ENCODE measurements at places on chromosomes 11 and 22.

DNA sequence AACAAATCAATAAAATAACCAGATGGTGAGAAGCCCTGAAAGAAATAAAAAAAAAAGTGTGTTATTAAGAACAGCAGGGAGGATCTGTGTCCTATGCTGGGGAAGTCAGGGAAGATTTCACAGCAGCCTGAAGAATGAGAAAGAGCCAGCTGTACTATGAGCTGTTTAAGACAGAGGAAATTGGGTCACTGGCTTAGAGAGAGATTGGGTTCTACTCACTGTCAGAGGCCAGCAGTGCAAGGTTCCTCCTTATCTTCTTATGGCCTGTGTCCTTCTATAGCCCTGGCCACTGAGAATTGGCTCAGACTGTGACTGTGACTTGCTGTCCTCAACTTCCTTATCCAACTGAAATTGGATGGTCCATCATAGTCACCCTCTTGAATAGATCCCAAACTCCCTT is 54.8 kb upstream of the FDX1 start:
- DNase-seq = no peak

DNA sequence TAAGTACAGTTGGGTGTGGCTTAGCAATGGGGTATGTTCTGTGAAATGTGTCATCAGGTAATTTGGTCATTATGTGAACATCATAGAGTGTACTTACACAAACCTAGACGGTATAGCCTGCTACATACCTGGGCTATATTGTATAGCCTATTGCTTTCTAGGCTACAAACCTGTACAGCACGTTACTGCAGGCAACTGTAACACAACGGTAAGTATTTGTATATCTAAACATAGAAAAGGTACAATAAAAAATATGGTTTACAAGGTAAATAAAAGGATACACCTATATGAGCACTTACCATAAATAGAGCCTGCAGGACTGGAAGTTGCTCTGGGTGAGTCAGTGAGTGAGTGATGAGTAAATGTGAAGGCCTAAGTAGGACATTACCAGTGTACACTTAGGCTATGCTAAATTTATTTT is 73.1 kb upstream of the GDPD4 start:
- DNase-seq = peak; percentile 57

DNA sequence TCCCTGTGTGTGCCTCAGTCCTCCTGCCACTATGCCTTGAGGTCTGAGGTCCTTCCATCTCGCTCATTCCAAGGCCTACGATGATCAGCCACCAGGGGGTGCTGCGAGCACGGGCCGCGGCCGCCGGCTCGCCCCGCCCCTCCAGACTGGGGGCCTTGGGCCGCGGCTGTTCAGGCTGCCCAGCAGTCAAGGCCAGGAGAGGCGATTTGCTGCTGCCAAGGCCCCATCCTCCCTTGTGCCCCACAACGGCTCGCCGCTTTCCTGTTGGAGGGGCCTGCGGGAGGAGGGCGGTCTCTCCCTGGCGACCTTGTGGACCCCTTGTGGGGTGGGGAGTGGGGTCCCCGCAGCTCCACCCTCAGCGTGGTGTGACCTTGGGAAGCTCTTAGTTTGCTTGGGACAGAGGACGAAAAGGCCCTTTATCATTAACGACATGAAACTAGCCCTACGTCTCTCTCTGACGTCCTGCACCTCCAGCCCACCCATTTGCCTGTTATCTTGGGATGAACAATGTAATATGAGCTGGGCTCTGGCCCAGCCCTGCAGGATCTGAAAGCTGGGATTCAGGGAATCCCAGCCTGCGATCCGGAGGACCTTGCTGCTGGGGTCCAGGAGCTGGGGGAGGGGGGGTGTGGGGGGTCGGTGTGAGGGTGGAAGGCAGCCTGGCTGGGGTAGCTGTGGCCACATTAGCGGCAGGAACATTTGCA is 5.3 kb upstream of the GALR3 start:
- no peak for DNase-seq

DNA sequence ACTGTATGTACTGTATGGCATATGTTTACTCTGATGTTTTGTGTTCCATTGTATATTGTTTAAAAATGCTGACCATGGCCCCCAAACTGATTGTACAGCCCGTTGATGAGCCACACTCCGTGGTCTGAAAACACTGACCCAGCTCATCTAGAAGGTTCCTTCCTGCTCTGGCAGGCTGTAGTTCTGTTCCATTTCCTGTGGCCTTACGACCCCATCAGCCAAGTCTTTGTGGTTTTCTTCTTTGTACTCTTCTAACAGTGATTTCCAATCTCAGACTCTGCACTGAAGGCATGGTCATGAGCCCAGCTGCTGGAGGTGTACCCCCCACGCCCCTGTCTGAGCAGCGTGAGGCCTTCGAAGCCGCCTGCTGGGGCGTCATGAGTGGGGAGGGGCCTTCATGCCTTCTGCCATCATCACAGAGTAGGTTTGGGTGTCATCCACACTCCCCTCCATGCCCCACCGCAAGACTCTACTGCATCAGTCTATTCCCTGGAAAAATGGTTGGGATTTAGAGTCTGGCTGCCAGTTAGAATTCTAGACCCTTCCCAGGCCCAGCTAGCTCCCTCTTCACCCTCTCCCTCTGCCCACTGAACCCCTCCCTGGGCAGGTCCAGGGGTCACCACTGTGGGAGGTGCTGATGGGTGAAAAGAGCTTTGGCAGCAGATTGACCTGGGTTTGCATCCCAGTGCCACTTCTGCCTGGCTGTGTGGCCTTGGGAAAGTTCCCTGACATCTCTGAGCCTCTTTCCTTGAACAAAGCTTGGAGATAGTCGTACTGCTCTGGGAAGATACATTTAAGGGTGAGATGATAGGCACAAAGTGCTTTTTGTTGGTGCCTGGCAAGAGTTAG is 11.3 kb upstream of the C11orf96 start:
- DNase-seq = no peak

- no peak for DNase-seq
Measured at GRCh38 chr22:20438678-20439492, 1.3 kb upstream of the SCARF2 start.

- no peak for DNase-seq
Measured at GRCh38 chr11:77472991-77473800, 698 bp downstream of the PAK1 start.

DNA sequence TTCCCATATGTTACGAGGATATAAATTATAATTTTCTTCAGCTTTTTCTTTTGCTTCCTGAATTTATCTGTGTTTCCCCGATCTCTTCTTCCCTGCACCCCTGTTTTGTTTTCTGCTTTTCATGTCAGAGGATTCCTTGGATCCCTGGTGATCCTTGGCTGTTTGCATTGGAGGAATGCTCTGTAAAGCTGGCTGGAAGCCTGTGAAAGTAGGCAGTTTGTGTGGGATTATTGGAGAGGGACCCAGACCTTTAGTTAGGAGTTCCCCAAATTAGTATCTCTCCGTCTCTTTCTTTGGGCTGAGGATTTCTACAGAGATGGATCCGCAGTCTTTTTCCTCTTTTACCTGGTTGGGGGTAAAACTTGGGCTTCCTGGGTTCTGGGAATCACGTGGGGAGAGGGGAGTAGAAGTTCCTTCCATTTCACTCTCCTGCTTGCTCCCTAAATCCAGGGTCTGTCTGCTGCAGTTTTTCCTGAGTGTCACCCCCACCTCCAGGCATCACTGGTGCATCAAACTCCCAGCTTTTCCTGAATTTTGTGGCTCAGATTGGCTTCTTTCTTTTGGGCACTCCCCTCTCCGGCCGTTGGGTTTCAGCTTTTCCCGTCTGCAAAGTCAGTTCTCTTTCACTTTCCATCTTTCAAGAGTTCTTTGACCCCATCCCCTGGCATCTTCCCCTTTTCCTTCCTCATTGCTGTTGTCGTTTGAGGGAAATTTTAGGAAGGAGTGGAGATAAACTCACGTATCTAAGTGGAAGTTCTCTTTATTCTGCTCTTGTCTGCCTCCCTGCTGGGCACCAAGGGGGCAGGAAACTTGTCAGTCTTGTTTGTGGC is 79.1 kb upstream of the ALX4 start:
- DNase-seq = no peak

DNA sequence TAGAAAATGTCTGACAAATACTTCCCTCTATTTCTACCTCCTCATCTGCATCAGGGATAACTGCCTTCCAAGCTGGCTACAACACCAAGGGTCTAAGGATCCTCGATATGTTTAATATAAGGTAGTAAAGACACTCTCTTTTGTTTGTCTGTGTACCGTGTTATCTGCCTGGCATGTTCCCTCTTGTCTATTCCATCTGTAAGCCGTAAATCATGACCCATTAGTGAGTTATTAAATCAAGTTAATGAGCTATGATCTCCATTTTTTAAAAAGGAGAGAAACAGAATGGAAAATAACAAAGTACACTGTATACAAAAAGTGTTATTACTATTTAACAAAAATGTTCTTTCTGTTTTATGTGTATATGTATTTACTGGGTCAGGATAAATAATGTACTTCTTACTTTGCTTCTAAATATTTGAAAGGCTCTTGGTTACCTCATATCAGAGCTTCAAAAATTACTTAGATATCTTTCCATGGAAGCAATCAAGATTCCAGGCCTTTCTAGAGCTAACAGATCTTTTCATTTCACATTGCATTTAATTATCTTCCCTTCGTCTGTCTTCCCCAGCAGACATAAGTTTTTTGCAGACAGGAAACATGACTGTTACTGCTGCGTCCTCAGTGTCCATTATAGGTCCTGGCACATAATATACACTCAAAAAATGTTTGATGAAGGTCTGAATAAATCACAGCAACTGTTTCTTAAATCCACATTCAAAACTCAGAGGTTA is 342.6 kb upstream of the CCDC90B start:
- DNase-seq = no peak

DNA sequence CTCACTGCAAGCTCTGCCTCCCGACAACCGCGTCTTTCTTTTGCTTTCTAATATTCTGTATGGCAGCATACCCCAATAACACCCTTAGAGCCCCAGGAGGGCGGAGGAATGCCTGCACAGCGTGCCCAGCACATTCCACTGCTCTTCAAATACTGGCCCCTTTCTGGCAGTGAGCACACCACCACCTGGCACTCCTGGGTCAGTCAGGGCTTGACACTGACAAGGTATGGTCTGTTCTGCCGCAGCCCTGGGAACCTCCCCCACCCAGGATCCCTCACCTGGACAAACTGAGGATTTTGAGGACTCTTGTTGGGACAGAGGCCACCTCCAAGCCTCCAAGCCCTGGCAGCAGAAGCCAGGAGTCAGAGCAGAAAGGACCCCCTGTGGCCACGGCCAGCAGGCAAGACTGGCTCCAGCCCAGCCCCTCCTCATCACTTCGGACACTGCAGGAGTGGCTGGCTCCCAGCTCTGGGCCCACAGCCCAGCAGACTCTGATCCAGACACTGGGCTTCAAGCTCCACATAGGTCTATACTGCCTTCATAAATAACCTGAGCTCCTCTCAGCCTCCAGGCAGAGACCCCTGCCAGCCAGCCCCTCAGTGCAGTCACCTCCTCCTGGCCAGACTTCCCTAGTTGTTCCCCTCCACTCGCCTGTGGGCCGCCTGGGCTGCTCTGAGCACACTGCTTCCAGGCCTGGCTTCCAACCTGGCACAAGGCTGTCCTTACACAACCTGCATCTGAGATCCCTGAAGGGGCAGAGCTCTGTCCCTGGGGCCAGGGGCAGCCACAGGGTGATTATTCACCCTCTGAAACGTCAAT is 14.5 kb downstream of the CARS1 start:
- no peak for DNase-seq

GRCh38 chr22:41989246-41989645 is 9.3 kb upstream of the WBP2NL start:
- DNase-seq = no peak

DNA sequence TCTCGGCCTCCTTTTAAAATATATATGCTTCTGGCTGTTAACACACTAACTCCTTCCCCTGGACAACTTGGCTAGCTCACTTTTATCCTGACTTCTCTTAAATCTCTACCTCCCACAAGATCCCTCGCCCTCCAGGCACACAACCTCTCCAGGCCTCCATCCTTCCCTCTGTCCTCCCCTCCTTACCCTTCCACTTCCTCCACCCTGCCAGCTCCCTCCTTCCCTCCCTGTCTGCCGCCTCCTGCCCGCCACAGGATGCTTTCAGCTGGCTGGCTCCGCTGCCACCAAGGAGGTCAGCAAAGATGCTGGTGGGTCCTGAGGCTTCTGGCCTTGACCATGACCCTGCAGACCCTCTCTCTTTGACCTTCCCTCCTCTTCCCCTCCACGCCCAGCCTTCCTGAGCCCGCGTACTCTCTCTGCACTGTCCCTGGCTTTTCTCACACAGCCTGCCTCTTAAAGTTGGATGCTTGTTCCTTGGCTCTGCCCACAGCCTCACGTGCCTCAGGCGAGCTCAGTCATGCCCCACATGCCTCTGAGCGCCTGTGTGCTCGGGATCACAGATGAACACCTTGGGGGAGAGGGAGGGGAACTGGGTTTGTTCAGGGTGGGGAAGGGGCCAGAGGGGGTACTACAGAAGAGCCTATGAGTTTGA is 6.7 kb downstream of the NFAM1 start:
- no peak for DNase-seq

- no peak for DNase-seq
Measured at GRCh38 chr11:75565221-75565814, 3.3 kb downstream of the SERPINH1 start.

- no peak for DNase-seq
Measured at GRCh38 chr11:37500425-37500824, 902.4 kb upstream of the RAG2 start.

DNA sequence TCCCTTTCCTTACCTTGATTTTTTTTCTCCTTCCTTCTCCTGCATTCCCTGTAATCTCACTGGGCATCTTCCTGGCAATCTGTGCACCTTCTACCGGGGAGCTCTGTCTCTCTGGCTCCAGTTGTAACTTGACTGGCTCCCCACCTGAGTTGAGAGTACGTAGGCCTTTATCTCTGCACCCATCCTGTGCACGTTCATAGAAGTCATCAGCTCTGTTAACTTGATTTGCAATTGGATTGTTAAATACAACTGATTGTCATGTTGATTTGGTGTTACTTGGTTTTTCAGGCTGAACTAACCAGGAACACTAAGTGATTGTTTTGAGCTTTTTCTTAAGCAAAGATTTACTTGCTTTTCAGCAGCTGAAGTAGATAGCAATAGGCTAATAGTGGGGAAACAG is 11.8 kb downstream of the SWAP70 start:
- DNase-seq = no peak

DNA sequence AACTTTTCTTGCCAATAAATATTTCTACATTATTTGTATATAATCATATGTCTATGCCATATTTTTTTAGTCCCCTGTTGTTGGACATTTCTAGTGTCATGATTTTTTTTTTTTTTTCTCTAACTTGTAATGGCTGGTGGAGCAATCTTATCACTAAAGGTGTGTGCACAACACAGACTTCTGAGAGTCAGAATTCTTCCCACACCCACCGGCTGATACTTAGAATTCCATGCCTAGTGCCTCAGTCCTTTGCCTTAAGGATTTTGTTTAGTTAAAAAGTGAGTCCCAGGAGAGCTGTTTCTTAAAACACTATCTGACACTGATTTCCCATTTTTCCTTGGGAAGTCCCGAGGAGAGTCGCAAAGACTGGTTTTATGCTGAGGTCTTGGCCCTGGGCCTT is 87.7 kb upstream of the BARX2 start:
- no peak for DNase-seq

DNA sequence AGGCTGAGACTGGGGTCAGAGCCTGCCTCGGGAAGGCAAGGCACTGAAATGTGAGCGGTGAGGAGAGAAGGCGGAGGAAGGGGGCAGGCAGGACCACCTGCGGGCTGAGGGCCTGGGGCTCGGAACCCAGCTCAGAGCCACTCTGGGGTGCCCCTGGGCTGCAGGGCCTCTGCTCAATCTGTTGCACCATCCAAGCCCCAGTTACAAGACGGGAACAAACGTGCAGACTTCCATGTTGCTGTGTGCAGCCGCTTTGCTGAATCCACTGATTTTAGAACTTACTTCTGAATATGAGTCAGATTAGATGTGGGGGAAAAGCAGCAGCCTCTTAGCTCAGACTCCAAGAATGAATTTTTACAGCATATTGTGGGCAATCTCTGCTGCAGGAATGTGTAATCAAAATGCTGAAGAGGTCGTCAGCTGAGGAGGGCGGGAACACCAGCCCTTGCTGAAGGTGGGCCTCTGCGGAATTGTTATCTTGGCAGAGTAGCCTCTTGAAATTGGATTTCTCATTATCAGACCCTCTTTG is 21.6 kb downstream of the PARVG start:
- DNase-seq = no peak
